Activated T-helper 1 cell treated with anti-CD3 and anti-CD28 coated beads, Interleukin-12 subunit alpha, Interleukin-12 subunit beta, Interleukin-2, Interleukin-4 antibody, amounts not matched to agents 30 ng/mL and 10 ng/mL and 1 ng/mL, durations not matched to agents 14 hours and 24 hours and 36 hours (primary cell): ENCODE measurements at places on chromosomes 2 and 18. TPM values are rescaled to one million over a fixed set of nuclear protein-coding genes. Genes with fewer than 3 reads are reported as not detected.

CLIP4 gene
- 24.5 and 25.8 TPM in 2 replicates for total RNA-seq

CXCR4 gene
- total RNA-seq = 83.3 and 86.3 TPM in 2 replicates

TRIM43 gene
- total RNA-seq = not detected in 2 replicates

DCC gene
- total RNA-seq = not detected in 2 replicates

G6PC2 gene
- not detected in 2 replicates for total RNA-seq

PLCD4 gene
- 0.54 and 0.62 TPM in 2 replicates for total RNA-seq

GKN1 gene
- not detected in 2 replicates for total RNA-seq

IL36G gene
- not detected in 2 replicates for total RNA-seq

MFF gene
- 69.9 and 74.9 TPM in 2 replicates for total RNA-seq

EML6 gene
- total RNA-seq = 0.37 and 0.44 TPM in 2 replicates

FBXO41 gene
- 29.3 and 30.9 TPM in 2 replicates for total RNA-seq

RND3 gene
- not detected in 2 replicates for total RNA-seq

POTEE gene
- total RNA-seq = 0.67 and 1.1 TPM in 2 replicates

TNP1 gene
- not detected in 2 replicates for total RNA-seq

TLX2 gene
- total RNA-seq = 1.2 and 1.5 TPM in 2 replicates

ABCG8 gene
- 0.13 TPM in 1 of 2 replicates, not detected in the other for total RNA-seq

ANKRD23 gene
- total RNA-seq = 8.2 and 8.8 TPM in 2 replicates
